Epithelial cell of esophagus (primary cell): ENCODE measurements at places on chromosomes 4 and X.

DNA sequence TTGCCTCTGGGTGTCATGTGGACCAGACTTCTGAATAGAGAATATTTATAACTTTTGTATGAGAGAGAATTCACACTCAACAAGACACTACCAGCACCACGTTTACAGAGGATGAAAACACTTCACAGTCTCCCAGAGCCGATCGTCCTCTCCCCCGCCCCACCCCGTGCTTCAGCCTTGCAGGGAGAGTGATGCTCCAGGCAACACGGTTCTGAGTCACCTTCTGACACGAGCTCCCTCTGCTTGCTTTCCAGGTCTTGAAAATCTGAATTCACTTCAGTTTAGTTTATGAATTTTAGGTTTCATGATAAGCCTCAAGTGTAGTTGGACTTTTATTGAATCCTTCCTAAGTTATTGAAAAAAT lies 59.8 kb downstream of the CPLX1 start:
- peak; percentile 88 for DNase-seq

- DNase-seq: peak; percentile 20
Measured at GRCh38 chrX:97267396-97268181, 383.9 kb downstream of the RPA4 start.

- no peak for DNase-seq
Measured at GRCh38 chr4:55820279-55820678, 689 bp downstream of the EXOC1L start.

GRCh38 chr4:52106191-52106590 lies 55.1 kb downstream of the SPATA18 start:
- DNase-seq: no peak

DNA sequence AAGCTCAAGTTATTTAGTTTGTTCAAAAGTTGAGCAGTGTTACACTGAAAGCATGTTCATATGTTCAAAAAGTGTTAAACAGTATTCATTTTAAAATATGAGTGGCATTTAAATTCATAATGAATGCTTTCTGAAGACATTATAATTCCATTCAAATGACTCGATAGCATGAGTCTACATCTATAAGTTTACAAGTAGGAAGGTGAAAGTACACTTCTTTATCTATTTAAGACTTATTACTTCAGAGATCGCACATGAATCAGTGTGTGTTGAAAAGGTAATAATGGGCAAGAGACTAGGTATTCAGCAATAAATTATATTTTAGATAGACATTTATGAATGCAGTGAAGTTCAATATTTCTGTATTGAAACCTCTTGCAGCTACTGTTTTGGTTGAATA lies 456.1 kb downstream of the GRXCR1 start:
- DNase-seq: peak; percentile 31

- DNase-seq: peak; percentile 78
Measured at GRCh38 chr4:31175242-31175910, 455.2 kb downstream of the PCDH7 start.

- DNase-seq: peak; percentile 72
Measured at GRCh38 chr4:10013722-10014121, 7.6 kb downstream of the SLC2A9 start.

- no peak for DNase-seq
Measured at GRCh38 chr4:87875191-87875590, 42.4 kb downstream of the MEPE start.
